SIG-M5 (cell line): ENCODE measurements at places on chromosomes 5 and 9.

DNA sequence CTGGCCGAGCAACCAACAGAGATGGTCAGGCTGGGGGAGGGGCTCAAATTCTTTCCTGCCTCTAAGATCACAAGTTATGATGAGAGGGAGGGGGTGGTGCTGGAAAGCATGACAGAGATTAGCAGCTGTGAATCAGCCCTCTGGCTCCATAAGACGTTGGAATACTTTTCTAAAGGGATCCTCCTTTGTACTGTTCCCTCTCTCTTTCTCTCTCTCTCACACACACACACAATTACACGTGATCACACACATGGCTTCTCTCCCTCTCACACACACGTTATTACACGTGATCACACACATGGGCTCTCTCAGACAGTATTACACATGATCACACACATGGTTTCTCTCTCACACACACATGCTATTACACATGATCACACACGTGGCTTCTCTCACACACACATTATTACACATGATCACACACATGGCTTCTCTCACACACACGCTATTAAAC lies at the start of gene SLC45A2:
Gene SLC45A2 (minus strand): TSS at position 23 of the 454 bp plus-strand sequence. CDS start 110 bp downstream, outside the sequence.
- DNase-seq, result no peak

DNA sequence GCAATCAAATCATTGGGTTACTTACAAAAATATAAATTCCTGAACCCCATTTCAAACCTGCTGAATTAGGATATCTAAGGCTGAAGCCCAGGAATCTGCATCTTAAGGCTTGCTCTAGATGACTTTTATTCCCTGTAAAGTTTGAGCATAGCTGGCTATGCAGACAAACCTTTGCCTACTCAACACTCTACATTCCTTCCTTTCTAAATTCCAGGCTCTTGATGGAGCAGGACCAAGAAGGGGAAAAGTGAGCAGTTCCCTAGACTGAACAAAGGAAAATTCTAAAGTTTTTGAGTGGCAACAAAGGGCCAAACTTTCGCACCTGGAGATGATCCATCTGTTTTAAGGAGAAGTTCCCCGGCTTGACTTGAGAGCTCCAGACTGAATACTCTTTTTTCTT lies 9.8 kb upstream of the ADRA1B start:
- no peak for DNase-seq

DNA sequence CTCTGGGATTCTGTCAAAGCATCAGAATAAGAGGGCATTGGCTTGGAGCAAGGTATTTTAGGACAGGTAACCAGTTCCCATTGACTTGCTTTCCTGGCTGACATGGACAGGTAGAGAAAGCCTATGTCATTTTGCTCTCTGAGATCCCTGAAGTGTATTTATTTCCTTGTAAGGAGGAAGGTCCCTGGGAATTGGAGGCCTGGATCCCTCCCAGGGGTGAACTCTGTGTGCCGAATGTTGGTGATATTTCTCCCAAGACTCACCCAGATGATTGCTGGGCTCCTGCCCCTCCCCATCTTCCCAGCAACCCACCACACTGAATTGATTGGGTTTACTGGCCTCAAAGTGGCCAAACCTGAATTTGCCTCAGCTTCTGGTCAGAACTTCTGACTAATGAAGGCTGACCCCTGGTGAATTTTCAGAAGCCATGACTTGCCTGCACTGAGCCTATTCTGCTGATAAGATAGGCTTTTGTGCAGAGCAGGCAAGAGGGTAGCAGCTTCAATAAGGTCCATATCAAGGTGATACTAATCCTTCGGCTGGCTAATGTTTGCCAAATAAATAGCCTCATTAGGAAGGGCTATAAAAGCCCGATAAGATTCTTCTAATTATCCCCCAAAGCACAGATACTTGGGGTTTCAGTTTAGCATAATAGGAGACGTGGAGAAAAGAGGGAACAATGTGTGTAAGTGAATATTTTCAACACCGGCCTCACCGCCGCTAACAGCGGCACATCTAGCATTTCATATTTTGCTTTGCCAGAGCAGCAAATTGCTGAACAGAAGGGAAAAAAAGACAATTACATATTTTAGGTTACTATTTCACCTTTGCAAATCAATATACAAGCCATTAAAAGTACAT lies 152.9 kb upstream of the PITX1 start:
- DNase-seq, result no peak

GRCh38 chr9:75858497-75859092 lies 31.9 kb upstream of the PCSK5 start:
- DNase-seq, result no peak

DNA sequence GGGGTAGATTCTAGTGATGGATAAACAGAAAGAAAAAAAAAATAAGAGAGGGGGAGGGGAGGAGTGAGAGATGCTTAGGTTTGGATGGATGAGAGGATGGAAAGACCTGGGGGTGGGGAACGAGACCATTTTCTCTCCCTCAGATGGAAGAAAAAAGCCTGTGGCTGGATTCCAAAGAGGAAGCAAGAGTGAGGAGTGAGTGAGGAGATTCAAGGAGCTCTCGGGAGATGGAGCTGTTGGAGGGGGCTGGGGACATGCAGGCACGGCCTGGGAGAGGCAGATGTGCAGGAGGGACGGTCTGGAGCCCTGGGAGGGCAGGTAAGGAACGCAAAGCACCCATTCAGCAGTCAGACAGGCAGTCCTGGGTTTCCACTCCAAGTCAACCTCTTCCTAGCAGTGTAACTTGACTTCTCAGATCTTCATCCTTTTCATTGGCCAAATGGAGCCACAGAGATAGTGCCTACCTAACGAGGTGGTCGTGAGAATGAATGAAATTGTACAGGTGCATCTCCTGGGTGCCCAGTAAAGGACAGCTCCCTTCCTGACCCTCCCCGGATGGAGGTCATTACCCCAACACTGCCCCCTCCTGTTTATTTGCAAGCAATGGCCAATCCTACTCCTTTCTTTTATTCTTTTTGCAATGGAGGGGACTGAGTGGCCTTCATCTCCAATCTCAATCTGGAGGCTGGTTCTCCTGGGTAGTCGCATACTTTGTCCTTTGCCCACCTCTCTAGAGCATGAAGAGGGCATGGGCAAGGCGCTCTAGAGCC lies 52.2 kb downstream of the PCDH1 start:
- DNase-seq, result no peak

DNA sequence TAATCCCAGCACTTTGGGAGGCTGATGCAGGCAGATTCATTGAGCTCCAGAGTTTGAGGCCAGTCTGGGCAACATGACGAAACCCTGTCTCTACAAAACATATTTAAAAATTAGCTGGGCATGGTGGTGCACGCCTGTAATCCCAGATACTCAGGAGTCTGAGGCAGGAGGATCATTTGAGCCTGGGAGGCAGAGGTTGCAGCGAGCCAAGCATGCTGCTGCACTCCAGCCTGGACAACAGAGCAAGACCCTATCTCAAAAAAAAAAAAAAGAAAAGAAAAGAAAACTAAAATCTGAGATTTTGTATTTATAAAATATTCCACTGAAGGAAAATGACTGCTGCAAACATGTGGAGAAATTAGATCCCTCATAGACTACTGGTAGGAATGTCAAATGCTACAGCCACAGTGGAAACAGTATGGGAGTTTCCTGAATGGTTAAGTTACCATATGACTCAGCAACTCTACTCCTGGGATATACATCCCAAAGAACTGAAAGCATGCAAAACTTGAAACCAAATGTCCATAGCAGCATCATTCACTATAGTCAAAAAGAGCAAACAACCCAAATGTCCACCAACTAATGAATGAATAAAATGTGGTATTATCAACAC lies 106.1 kb downstream of the UBAP2 start:
- DNase-seq, result no peak
